Non-pigmented ciliary epithelial cell (primary cell): ENCODE measurements at places on chromosomes 3 and 15.

- no peak for DNase-seq
These were observed 87.3 kb upstream of the PRR23C start for GRCh38 chr3:139131951-139132350.

DNA sequence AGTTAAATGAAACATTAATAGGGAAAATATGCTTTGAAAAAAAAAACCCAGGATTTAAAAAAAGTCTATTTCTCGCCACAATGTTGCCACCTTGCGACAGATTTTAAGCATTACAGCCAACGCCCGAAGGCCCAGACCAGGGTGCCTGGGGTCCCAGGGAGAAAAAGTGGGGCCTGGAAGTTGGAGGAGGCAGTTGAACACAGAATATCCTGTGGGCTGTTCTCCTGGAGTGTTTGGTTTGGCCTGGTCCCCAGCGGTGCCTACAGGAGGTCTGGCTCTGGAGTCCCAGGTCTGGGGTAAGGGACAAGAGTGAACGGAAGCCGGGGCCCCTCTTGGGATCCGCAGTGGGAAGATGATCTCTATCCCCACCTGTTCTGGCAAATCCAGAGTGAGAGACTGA is 3.4 kb downstream of the RNU6-1 start:
- DNase-seq: no peak

- no peak for DNase-seq
These were observed 92.9 kb downstream of the NCEH1 start for GRCh38 chr3:172617976-172618375.

GRCh38 chr15:74402873-74403587 is 30.7 kb downstream of the SEMA7A start:
- no peak for DNase-seq

DNA sequence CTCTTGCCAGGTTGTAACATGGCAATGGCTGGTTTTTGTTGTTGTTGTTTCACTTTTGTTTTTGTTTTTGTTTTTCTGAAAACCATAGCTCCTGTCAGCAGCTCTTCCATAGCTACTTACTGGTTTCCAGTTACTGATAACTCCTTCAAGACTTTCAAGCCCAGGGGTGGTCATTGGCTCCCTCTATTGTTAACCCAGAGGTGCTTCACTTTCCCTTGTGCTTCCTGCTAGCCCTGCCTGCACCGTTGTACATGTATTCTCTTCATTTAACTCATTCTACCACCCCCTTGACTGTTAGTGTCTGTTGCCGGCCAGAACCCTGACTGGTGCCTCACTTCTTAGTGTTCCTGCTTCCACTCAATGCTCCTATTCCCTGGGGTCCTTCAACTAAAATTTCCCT is 4.2 kb upstream of the TRAT1 start:
- DNase-seq: peak; percentile 3

DNA sequence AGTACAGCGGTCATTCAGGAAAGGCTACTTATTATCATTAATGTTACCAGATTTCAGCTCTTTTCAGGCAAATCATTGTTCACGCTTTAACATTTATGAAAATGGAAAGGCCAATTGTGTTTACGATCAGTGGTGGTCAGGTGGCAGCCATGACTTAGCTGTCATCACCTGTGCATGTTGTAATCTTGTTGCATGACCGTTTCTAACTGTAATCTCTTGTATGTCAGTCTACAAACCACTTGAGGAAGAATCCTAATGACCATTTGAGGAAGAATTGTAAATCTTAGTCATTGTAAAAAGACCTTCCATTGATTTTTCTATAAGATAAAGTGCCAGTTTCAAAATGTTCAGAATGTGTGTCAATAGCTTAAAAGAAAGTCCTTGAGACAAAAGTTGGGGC is 100.4 kb downstream of the SERPINI1 start:
- no peak for DNase-seq

DNA sequence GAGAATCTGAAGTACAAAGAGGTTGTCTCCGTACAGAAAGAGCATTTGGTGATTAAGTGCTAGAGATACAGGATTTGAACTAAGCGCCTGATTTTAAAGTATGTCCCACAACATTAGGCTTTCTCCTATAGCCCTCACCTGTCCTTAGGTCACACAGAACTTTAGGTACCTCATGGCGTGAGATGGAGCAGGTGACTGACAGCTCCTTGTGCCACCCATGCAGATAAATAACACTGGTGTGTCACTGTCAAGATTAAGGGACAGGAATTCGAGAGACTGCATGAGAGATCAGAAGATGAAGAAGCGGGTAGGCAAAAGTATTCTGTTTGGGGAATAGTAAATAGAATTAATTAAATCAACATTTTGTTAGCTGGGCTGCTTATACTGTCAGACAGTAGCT is 1.1 kb downstream of the BLM start:
- no peak for DNase-seq

- DNase-seq: no peak
These were observed 81.7 kb downstream of the HCN4 start for GRCh38 chr15:73287019-73287418.

- no peak for DNase-seq
These were observed 37.0 kb downstream of the STARD9 start for GRCh38 chr15:42612367-42612912.

GRCh38 chr3:12588039-12589009 is 31.4 kb downstream of the MKRN2 start:
- DNase-seq: peak; percentile 27

GRCh38 chr15:28975766-28976179 is 90.0 kb downstream of the APBA2 start:
- no peak for DNase-seq

DNA sequence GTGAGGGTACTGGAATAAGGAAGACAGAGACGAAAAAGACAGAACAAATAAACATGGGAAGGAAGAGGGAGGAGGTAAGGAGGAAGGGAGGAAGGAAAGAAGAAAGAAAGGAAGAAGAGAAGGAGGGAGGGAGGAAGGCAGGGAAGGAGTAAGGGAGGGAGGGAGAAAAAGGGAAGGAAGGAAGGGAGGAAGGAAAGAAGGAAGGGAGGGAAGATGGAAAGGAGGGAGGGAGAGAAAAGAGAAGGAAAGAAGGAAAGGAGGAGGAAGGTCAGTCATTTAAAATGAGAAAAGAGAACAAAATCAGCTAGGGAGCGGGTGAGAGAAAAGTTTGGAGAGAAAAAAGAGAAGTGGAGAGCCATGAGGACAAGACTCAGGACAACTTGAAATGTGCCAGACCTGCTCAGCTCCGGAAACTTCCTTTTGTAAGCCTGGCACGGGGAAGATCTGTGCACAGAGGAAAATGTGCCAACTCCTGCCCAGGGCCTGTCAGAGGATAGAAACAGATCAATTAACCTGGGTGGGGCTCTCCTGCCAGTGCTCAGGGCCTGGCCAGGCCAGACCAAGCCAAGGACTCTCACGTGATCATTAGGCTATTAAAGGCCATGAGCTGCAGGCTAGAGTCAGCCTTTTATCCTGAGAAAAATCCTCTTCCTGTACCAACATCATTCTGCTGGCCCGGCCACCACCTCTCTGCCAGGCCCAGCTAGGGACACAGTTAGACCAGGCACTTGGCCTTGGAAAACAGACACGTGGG is 50.1 kb upstream of the BCL6 start:
- DNase-seq: no peak

- DNase-seq: no peak
These were observed 137.6 kb downstream of the GOLIM4 start for GRCh38 chr3:167958141-167958540.

DNA sequence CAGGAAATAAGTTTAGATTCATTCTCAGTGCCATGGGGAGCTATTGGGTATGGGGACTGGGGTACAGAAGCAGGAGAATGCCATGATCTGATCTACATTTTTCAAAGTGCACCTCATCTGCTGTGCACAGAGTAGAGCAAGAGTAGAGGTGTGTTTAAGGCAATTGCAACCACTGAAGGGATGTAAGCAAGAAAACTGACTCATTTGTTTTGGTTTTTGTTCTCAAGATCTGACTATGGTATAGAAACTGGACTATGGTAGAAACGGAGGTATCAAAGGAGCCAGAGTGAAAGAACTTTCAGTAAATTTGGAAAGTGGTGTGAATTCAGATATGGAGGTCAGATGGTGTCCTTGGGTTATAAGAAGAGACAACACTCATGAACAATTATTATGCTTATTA is 86.2 kb upstream of the CMSS1 start:
- DNase-seq: no peak

DNA sequence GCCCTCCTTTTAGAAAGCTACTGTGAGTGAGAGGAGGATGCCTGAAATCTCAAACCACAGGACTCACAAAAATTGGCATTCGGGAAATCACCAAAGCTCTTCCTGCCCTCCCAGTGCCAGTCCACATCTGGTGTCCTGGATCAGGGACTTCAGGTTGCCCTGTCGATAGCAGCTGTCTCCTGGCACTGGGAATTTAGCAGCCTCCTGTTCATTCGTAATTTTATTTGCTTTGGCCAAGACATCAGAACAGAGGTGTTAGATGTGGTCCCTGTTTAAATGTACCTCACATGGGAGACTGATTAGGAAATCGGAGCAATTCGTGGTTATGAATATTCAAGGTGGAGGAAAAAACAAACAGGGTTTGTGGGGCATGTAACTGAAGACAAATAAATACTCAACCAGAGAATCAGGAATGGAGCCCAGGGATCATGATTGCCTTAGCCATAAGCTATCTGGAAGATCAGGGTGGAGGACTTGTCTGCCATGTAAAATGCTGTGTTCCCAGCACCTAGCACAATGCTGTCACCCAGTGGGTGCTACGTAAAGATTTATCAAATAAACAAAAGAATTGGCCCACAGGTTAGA is 265.2 kb upstream of the PROK2 start:
- no peak for DNase-seq

- no peak for DNase-seq
These were observed 8.3 kb downstream of the BMF start for GRCh38 chr15:40100123-40100946.

DNA sequence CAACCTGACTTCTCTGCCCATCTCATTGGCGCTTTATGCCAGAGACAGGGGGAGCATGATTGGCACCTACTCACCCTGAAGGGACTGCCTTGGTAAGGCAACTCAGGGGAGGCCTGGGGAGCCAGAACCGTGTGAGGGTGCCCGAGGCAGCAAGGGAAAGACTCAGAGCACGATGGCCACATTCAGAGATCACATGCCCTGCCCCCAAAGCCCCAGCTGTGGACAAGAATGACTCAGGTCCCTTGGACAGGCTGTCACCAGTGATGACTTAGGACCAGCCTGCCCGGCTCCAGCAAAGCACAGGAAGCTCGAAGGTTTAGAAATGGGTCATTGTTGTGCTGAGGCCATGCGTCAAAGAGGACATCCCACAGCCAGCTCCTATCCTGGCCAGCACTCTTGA is 49.1 kb upstream of the LIMD1 start:
- DNase-seq: no peak

DNA sequence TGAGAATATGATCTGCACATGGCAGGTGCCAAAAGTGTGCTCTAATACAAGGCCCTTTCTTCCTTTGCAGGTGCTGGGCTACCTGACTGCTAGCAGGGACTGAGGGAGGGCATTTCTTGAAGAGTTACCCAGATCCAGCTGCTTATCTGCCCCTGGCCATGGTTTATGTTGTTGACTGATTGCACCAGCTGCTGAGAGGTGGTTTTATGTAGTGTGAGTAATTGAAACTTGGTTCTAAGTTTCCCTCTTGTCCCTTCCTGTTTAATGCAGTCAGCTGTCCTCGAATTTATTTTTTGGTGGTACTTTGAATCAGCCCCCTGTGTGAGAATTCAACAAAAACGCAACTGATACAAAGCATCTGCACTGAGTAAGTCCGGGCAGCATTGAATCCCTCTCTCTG is 288.3 kb upstream of the C2CD4B start:
- no peak for DNase-seq

DNA sequence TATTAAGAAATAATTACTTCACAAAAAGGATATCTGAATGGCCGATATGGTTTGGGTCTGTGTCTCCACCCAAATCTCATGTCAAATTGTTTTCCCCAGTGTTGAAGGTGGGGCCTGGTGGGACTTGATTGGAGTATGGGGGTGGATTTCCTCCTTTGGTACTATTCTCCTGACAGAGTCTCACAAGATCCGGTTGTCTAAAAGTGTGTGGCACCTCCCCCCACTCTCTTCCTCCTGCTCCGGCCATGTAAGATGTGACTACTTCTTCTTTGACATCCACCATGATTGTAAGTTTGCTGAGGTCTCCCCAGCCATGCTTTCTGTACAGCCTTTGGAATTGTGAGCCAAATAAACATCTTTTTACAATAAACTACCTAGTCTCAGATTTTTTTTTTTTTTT is 34.5 kb downstream of the ZBTB11 start:
- DNase-seq: no peak
